ENCODE measurements at places on chromosomes 5 and 9.

GRCh38 chr9:92720209-92720765 is 44.3 kb downstream of the BICD2 start:
- no peak for DNase-seq

GRCh38 chr9:108756746-108757490 is 98.9 kb downstream of the ACTL7B start:
- DNase-seq, result no peak

GRCh38 chr9:89815903-89816573 is 211.2 kb downstream of the GADD45G start:
- no peak for DNase-seq

DNA sequence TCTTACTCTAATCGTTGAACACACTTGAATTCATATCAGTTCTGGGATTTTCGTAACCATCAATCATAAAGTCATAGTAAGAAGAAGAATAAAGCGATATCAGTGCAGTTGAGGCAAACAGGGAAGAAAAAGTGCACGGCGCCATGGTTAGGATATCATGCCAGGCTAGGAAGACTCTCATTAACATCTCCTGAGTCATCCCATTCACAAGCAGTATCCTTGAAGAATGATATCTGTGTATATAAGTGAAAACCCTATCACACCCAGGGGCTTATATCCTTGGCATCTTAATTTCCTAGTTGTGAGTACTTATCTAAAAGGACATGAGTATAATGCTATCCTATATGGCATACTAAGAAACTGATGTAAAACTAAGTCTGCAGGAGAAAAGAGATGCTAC is 38.6 kb downstream of the NFIB start:
- no peak for DNase-seq

DNA sequence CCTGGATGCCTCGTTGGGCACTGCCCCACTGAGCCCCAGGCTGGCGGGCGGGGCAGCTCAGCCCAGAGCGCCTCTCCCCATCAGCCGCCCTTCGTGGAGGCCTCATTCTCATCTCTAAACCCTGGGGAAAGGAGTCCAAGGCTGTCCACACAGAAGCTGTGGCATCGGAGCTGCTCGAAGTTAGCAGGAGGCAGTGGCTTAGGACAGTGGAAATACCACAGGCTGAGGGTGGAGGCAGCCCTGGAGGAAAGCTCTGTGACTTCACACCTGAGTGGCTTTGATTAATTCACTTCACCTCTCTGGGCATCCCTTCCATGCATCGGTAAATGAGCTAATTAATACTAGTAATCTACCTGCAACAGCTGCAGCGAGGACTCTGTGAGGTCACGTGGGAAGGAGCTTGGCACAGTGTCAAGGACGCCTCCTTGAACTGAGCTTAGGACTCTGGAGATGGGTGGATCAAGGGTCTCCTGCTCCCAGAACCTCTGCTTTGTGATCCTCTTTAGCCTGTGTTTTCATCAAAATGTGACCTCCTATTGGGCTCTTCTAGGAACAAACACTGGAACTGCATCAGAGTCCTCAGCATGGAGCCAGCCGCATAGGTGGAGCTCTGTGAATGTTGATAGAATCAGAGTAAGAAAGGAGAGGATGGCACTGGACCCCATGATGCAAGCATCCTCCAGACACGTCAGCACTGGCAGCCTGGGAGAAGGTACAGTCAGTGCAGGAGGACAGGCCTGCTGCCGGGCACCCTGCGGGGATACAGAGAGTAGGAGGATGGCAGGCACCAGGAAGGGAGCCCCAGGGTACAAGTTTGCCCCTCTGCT is 842 bp upstream of the ANGPTL2 start:
- no peak for DNase-seq

GRCh38 chr5:140246378-140247122 is 56.4 kb downstream of the PFDN1 start:
- peak; percentile 58 for DNase-seq

DNA sequence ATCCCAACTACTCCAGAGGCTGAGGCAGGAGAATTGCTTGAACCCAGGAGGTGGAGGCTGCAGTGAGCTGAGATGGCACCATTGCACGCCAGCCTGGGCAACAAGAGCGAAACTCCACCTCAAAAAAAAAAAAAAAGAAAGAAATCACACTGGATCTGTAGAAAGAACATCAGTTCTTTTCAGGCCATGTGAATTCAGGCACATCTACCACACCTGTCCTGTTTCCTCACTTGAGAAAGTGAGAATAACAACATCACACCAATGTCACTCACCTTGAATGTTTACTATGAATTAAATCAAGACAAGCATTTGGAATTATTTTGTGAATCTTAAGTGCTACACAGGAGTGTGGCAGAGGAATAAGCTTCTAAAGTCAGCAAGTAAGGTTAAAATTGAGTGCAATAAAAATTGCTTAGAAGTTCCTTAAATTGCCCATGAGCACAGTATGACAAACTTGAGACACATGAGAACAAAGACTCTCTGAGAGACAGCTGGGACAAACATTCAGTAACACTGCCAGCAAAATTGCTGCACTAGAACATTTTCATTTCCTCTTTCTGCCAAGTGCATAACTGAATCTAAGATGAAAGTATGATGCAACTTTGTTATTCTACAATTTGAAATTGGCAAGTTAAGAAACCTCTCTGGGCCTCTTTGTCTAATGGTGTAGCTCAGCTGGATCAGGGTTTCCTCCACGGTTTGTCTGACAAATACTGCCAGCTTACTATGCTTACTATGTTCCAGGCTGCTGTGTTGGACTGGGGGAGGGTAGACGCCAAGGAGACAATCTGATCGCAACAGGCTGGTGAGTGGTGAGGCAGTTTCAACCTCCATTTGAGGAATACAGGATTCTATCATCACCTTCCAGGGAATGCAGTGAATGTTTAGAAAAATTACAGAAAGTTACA is 1.9 kb upstream of the RIC1 start:
- peak; percentile 88 for DNase-seq

- DNase-seq, result peak; percentile 72
Observed at GRCh38 chr9:13485068-13485596, 205.6 kb upstream of the MPDZ start.

DNA sequence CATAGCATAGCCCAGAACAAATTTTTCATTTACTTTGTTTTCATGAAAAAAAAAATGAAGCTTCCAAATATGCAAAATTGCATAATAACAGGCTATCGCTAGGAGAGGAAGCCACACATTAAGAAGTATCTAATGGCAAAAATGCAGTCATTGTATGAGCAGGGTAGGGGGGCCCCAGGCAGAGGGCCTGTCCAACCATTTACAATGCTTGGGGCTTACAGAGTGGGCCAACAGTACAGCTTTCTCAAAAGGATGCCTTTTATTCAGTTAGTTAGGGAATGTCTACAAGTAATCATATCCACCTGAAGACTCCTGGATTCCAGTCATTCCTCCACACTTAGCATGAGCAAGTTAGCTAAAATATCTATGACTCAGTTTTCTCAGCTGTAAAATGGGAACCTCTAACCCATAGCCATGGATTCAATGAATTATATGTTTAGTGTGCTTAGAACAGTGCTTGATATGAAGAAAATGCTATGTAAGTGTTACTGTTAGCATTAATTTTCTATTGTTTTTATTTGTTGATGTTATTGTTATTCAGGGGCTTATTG is 117.7 kb downstream of the GAS1 start:
- no peak for DNase-seq

- DNase-seq, result no peak
Observed at GRCh38 chr5:33501899-33502298, 61.1 kb downstream of the TARS1 start.

DNA sequence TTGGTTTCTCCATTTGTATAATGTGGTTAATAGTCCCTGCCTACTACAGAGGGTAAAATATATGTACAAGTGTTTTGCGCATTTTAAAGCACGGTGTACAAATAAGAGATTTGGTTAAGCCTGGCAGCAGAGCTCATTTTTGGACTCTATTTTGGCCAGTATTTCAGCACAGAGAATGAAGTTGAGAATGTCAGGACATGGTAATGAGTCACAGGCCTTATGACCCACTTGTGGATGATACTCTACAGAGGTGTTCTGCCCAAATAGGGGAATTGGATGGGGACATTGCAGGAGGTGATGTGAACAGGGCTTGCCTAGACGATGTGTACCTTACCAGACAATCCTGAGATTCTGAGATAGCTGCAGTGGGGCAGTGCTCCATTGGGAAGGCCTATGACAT is 50.6 kb downstream of the MELK start:
- peak; percentile 21 for DNase-seq

GRCh38 chr5:131254741-131255140 is 9.1 kb upstream of the CDC42SE2 start:
- DNase-seq, result no peak

DNA sequence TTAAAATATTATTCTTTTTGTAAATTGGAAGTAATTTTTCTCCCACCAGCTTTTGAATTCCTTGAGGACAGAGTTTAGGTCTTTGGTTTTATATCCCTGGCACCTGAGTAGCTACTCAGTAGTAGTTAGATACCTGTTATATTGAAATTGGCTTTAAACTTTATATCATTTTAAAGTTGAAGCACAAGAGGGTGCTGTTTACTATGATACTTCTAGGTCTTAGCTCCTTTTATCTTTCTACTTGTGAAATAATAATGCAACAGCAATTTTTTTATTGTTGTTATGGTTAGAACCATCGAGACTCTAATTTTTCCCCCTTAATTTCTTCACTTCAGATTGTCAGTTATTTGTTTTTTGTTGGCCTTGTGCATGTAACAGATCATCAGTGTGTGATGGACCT is 46.3 kb downstream of the AP3S1 start:
- DNase-seq, result peak; percentile 13

GRCh38 chr5:173848986-173849596 is 39.1 kb upstream of the CPEB4 start:
- DNase-seq, result no peak

GRCh38 chr9:113210815-113211214 is 10.3 kb downstream of the FKBP15 start:
- DNase-seq, result no peak

DNA sequence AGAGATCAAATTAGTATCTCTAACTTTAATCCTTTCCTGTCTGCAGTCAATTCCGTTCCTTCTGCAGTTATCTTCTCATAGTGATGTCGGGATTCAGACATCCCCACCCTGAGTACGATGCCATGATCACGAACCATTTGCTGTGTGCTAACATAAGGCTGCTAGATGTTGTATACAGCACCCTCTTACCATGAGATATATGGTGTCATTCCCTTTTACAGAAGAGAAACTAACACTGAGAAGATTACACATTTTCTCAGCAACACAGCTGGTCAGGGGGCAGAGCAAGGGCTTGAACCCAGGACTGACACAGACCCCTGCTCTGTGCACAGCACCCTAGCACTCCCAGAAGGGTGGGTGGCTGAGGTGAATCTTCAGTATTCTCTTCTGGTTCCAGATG is 46.9 kb upstream of the HSD17B4 start:
- DNase-seq, result no peak

GRCh38 chr9:14452539-14452938 is 138.6 kb upstream of the NFIB start:
- DNase-seq, result no peak

DNA sequence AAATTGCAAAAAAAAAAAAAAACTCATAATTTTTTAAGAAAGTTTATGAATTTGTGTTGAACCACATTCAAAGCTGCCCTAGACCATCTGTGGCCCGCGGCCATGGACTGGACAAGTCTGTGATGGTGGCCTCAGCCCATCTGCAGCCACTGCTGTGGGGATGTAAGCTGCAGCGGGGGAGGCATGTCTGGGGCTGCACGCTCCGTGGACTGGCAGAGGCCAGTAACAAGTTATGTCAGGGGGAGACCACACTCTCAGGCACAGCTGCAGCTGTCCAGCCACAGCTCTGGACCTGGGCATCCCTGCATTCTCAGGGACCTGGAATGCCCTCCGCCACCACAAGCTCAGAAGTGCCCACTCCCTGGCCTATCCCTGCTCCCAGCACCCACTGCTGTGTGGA is 1272.3 kb upstream of the CDH9 start:
- no peak for DNase-seq

DNA sequence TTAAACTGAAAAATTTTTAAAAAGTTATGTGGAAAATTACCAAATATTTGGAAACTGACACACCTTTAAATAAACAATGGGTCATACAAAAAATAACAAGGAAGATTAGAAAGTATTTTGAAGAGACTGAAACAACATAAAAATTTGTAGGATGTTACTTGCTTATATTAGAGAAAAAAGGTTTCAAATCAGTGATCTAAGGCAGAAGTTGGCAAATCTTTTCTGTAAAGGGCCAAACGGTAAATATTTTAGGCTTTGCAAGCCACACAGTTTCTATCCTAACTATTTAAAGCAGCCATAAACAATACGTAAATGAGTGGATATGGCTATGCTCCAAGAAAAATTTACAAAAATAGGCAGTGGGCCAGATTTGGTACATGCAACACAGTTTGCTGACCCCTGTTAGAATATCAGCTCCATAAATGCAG is 81.3 kb downstream of the OXCT1 start:
- peak; percentile 20 for DNase-seq

- no peak for DNase-seq
Observed at GRCh38 chr9:132748450-132748849, 78.2 kb downstream of the GTF3C4 start.

DNA sequence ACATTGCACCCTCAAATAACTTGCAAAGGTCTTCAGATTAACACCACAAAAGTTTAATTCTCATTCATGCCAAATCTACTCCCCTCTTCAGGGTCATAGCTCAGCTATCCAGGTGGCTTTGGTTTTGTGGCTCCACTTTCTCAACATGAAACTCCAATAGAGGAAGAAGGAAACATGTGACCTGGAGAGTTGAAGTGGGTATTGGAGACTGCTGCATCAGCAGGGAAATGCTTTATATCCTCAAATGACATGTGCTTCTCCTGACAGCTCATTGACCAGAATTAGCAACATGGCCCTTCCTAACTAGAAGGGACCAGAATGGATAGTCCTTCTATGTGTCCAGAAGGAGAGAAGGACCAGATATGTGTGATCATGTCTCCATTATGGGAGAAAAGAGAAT is 73.6 kb downstream of the TLR4 start:
- no peak for DNase-seq

DNA sequence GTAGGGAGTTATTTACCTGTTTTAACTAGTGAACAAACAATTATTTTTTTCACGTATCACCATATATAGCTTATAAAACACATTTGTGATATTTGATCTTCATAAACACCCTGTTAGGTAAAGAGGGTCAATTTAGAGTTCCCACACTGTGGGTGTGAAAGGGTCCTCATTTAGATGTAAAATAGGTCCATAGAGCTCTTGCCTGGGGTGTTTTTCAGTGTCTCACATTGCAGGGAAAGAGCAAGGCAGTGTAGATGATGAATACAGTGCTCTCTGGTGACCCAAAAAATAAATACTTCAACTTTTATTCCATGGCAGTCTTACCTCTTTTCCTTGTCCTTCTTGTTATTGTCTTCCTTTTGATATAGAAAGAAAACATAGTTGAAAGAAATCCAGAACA is 403.2 kb upstream of the SGCD start:
- no peak for DNase-seq

- no peak for DNase-seq
Observed at GRCh38 chr5:124654418-124654817, 92.0 kb downstream of the ZNF608 start.

DNA sequence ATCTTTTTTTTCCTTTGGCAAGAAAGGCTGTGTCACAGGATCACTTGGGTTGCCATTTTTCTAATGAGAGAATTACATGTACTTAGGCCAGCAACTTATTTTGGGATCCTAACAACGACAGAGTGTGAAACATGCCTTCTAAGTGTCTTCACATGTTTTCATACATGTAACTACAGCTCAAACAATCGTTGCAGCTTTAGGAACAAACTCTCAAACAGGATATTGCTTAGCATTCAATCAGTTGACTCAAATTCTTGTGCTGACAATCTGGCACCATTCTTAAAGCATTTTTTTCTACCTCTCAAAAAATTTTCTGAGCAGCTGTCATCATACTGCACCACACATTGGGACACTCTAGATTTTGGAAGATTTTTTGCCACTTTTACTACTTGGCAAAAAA is 435.5 kb downstream of the HINT1 start:
- DNase-seq, result no peak
